ENCODE measurements at places on chromosomes 7 and 10.

DNA sequence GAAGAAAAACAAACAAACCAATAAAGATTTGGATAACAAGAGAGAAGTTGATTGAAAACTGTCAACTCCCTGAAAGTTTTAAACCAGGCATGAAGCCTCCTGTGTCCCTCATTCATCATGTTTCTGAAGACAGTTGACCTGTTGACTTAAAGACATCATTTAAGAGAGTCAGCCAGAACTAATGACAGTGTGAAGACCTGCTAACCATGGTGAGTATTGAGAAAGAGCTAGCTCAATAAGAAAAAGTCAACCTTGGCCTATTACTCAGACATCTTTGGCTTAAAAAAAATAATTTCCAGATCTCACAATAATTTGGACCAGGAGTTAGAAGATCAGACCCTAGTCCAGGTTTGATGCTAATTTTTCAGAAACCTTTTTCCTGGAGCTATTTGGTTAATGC, 45.3 kb upstream of the ANKRD1 start:
- DNase-seq: no peak

DNA sequence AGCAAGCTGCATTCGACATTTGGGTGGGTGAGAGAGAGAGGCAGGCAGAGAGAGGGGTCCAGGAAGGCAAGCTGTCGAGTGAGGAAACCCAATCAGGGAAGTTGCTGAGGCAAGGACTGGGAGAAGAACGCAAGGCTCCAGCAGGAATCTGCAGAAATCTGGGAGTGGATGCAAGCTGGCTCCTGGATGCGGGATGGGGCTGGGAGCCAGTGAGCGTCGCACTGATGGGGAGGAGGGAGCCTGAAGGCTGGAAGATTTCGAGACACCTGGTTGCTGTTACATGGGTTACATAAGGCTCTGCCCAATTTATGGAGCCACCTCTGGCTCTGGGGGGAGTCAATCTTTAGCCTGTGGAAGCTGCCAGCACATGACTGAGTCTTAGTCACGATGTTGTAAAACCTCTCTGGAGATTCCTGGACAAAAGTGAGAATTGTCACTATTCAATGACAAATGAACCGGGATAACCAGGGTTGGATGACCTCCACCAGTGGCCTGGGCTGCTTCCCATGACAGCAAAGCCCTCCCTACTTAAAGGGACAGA, 51.1 kb upstream of the ADRB1 start:
- DNase-seq: no peak

DNA sequence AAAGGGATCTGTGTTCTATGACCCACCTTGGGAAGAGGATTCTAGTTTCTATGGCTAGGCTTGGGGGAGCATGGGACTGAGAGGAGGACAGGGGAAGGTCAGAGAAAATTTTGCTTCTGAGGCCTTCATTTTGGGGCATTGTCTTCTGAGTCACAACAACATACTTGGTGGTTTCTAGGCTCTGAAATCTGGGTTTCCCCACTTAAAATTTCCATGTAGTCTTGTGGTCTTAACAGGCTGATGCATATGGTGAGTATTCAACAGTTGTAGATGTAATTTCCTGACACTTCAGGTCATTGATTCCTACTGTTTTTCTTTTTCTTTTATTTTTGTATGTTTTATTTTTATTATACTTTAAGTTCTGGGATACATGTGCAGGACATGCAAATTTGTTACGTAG, 88.5 kb downstream of the ANKRD7 start:
- no peak for DNase-seq

DNA sequence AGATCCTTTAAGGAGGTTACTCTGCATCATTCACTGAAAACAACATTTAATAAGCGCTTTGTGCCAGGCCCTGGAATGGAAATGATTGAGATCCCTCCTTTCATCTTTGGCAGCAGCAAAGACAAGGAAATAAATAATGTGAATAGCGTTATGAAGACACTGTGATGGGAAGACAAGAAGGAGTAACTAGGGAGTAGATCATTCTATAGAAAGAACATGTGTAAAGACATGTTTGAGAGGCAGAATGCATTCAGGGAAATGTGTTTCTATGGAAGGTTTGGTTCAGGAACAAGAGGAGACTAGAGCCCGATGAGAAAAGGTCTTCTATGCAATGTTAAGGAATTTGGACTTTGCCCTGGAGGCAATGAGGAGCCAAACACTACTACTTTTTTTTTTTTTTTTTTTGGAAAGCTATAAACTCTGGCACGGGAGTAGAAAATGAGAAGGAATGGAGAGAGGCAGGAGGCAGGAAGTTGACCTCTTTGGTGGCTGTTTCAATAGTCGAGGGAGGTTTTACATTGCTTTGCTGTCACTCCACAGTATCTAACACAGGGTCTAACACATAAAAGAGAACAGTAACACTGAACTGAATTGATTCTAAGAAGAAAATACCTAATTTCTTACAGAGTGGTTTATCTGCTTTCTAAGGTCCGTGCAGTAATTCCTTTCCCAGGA, 44.9 kb downstream of the SMURF1 start:
- no peak for DNase-seq

GRCh38 chr7:48962821-48963505, 38.6 kb downstream of the CDC14C start:
- DNase-seq: no peak

GRCh38 chr10:101118031-101118430, 13.1 kb upstream of the TLX1 start:
- DNase-seq: no peak

DNA sequence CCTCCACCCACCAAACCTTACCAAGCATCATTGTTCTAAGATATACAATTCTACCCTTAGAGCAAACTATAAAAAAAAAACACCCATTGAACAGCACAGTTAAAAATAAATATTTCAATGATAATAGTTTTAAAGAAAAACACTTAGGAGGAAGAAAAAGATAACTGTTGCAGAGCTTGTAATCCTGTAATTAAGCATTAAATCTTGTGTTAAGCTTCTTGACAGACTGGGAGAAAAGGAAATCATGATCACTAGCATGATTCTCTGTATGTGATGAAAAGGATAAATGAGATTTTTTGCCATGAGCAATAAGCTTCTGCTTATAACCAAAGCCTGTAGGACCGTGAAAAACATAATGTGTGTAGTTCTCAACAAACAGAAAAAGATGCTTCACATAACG, 289.8 kb downstream of the CACNA2D1 start:
- DNase-seq: no peak

DNA sequence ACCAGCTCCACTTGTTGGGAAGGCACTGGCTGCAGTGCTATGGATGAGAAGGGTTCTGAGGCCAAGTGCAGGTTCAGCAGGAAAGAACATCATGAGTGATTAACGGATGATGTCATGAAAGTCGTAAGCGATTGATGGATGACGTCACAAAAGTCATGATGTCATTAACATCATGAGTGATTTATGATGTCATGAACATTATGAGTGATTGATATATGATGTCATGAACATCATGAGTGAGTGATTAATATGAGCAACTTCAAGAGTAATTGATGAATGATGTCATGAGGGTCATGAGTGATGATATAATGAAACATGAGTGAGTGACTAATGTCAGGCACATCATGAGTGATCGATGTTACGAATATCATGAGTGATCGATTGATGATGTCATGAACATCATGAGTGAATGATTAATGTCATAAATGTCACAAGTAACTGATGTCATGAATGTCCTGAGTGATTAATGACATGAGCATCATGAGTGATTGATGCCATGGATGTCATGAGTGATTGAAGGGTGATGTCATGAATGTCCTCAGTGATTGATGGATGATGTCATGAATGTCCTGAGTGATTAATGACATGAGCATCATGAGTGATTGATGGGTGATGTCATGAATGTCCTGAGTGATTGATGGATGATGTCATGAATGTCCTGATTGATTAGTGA, 185.6 kb downstream of the PAXIP1 start:
- DNase-seq: no peak

DNA sequence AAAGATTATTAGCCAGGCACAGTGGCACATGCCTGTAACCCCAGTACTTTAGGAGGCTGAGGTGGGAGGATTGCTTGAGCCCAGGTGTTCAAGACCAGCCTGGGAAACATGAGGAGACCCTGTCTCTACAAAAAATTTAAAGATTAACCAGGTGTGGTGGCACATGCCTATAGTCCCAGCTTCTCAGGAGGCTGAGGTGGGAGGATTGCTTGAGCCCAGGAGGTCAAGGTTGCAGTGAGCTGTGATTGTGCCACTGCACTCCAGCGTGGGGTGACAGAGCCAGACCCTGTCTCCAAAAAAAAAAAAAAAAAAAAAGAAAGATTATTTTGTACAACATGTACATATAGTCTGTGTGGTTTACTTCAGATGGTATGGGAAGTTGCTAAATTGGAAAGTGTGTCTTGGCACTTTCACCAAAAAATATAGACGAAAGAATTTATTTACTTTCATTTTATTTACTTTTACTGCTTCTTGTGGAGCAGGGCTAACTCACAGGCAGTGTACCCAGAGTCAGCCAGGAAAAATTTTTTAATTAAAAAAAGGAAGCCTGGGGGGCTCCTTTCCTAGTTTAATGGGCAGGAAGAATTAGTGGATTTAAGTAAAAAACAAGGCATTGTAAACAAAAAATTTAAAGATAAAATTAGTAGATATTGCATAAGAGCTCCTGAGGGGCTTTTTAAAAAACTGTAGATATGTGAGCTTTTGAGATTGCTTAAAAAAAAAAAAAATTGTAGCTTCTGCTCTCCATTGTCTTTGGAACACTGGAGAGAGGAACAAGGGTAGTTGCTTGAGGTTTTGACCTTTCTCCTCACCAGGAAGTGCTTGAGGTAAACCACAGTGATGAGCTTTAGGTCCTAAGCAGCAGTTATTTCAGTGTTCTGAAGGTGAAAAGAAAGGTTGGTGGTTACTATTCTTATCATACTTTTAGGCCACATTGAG, 44.6 kb upstream of the VDAC2 start:
- no peak for DNase-seq

GRCh38 chr7:151279868-151280267, 31.4 kb upstream of the SMARCD3 start:
- DNase-seq: no peak

- DNase-seq: no peak
Measured at GRCh38 chr10:85547460-85548023, 819.1 kb downstream of the GRID1 start.

DNA sequence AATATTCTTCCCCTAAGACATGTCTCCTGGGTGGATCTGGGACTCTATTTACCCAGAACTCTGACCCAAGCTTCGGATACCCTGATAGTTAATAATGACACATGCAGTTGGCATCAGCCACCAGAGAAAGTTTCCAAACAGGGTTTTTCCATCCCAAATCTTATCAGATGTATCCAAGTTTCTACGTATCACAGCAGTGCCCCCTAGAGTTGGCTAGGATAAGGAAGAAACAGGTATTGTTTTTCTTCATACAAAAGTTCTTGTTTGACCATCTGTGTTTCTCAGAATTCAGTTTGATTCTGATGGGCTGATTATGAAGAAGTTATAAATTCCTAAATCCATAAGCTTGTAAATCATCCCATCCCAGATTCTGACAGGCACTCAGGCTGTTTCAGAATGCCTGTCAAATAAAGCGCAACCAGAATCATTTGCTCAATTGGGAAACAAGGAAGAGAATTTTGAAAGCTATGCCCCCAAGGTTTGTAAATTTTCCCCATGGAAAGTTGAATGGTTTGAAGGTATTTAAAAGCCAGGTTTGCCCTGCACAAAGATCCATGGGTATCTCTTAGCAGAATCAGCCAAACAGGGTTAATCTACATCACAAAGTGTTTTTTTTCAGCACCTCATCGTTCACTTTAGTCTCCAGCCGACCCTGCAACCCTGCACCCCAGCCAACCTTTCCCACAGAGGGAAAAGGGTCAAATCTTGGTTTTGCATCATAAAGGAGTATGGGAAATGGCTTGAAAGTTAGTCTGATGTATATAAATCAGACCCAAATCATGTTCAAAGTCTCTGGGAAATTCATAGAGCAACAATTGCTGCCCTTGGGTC, 47.4 kb downstream of the NRAP start:
- DNase-seq: no peak

GRCh38 chr7:20783700-20784387, 2.8 kb downstream of the SP8 start:
- DNase-seq: no peak

DNA sequence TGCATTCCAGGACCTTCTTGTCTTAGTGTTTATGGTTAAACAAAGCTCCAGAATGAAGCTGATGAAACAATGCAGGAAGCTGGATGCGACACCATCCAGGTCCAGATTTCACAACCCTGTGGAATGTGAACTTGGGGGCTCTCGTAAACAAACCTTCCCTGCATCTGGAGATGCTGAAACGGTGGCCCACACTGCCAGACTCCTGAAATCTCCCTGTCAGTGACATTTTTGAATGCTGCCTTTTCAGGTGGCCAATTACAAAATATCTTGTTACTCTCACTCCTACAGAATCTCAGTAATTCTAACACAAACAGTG, 18.8 kb downstream of the VIPR2 start:
- no peak for DNase-seq

DNA sequence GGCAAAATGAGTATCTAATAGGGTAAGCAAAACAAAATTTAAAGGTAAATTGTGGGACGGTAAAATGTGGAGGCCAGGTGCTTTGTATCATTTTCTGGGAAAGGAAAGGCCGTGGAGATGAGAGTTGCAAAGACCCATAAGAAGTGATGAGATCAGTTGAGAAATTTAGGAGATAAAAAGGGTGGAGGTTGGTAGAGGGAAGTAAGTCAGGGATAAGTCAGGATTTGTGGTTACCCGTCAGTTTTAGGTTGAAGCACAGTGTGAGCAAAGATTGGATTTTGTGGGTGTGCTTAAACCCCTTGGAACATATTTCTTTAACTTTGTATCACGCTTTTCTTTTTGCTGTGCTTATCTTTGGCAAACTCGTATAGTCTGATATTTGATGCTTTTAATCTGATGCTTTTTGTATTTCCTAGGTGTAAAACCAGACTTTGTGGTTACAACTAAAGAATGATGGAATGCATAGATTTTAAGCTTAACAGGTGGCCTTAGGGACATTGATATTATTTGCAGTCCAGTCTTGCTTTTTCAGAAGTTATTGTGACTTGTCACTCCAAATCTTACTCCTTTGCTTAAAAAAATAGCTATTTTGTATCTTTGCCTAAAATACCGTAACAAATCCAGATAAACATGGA, 1.2 kb downstream of the BTRC start:
- DNase-seq: no peak

- DNase-seq: no peak
Measured at GRCh38 chr10:73884017-73884416, 9.7 kb upstream of the CAMK2G start.

DNA sequence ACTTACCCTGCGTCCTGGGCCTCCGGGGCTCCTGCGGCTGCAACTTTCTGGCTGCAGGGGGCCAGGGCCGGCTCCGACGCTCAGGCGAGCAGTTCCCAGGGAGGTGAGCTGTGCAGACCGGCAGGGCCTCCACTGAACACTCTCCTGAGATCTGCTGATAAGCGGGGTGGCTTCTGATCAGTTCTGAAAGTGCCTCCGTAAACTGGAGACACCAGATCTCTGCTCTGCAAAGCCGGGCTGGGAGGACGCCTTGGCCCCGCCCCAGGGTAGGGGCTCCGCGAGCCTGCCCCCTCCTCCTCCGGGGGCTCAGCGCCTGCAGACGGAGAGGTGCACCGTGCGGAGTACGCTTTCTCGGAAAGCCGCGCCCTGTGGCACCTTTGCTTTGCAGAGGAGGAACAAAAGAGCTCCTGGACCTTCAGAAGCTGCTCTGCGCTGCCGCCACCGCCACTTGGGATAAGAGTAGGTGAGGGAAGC, 141.3 kb upstream of the VKORC1L1 start:
- no peak for DNase-seq
